ENCODE measurements at places on chromosomes 2 and 18.

DNA sequence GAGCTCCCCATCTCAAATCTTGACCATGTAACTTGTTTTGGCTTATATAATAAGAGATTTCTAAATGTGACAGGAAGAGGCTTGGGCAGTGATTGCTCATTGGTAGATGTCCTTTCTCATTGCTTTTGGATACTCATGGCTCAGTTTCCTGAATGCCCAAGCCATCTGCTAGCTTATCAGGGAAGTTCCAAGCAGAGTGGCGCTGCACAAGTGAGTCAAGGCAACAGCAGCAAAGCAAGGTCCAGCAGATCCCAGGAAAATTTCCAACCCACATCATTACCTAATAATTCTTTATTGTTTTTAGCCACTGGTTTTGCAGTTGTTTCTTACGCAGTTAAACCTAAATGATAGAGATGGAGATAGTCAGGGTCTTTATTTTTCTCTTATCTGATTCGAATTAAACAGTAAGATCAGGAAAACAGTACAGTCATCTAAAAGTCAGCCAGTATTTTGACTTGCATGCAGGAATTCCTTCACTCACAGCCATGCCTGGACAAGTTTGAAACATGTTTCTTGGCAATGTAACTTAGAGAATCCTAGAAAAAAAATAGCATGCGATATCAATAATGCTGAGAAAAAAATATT, 349.7 kb upstream of the TMEFF2 start:
- DNase-seq, result no peak

DNA sequence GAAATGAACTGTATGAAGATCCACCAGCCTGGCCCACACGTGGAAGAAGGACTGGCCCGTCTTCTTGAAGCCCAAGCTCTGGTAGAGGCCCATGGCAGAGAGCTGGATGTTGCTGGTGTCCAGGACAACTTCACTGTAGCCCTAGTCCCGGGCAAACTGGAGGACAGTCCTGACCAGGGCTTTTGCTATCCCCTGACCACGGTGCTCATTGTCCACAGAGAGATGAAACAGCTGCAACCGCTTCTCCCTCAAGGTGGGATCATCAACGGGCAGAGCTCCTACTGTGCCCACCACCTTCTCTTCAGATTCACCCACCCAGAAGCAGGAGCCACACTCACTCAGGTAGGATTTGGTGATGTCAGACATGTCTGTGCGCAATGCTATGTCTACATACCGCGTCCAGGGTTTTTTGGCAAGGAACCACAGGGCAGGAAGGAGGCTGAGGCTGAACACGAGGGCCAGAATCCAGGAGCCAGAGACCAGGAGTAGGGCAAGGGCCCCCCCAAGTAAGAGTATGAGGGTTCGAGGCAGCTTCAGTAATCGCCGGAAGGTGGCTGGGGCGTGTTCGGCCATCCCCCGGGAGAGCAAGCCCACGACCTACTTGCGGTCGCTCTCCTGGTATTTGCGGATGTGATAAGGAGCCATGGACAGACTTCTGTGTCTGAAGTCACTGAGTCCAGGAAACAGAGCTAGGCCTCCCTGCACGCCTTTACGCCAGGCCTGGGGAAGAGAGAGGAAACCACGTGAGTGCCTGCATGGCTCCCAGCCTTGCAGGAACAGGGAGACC, 36.3 kb downstream of the TPRKB start:
- no peak for DNase-seq

DNA sequence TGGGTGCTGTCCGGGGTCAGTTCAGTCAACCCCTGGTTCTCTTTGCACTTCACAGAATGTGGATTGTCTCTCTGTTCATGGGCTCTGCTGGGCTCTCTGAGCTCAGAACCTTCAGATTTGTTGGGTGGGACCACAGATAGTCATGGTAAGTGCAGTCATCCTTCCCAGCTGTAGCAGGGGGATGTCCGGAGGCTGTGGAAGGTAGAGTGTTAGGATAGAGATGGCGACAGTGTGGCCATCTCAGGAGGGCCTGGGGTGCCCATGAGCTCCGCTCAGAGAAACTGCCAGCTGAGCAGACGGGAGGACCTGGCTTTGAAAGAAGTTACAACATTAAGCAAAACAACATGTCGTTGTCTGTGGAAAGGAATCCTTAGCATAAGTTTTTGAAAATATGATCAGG, 149.8 kb downstream of the FAM210A start:
- DNase-seq, result no peak

- no peak for DNase-seq
Observed at GRCh38 chr2:25158096-25158852, 10.1 kb downstream of the POMC start.

DNA sequence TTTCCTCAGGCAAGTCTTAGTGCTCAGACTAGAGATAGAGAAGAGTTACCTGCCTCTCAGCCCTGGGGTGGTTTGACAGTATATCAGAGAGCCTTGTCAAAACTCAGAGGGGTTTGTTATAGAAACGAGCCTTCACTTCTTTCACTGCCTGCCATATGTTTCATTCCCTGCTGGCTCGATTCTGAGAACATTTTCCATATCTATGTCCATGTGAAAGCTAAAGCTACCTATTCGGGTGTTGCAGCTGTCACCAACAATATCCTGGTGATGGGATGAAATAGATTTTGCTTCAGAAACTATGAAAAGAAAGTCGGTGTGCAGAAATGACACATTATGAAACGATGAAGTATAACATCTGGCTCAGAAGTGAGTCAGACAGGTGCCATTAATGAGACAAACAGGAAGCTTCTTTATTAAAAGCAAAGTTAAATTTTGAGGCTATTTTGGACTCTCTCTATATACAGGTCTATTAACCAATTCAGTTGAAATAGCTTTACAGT, 56.1 kb upstream of the TANK start:
- DNase-seq, result no peak

- no peak for DNase-seq
Observed at GRCh38 chr2:231359441-231359840, 36.1 kb upstream of the B3GNT7 start.

DNA sequence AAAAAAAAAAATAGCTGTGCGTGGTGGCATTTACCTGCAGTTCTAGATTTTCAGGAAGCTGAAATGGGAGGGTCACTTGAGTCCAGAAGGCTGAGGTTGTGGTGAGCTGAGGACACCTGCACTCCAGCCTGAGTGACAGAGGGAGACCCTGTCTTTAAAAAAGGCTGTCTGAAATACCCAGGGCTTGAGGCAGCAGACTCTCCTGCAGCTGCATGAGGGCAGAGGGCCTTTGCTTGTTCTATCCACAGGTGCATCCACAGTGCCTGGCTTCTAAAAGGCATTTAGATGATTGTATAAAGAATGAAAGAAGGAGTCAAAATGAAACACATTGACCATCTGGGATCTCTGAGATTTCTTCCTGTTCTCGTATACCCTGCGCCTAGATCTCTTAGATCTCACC, 152.9 kb downstream of the MGAT5 start:
- no peak for DNase-seq

DNA sequence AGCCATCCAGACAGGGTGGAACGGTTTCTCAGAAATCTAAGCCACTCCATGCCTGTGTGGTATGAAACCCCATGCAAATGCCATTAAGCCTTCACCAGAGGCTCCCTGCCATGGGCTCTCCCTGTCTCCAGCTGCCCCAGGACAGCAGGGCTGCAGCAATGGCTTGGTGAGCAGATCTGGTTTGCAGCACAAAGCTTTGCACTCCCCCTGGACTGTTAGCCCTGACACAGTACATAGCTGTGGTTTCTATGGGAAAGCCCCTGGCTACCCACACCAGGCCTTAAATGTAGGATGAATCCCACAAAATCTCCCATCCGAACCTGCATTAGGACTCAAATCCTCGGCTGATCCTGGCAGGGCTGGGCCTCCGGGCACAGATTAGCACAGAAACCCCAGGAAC, 291.6 kb downstream of the TNS1 start:
- no peak for DNase-seq

DNA sequence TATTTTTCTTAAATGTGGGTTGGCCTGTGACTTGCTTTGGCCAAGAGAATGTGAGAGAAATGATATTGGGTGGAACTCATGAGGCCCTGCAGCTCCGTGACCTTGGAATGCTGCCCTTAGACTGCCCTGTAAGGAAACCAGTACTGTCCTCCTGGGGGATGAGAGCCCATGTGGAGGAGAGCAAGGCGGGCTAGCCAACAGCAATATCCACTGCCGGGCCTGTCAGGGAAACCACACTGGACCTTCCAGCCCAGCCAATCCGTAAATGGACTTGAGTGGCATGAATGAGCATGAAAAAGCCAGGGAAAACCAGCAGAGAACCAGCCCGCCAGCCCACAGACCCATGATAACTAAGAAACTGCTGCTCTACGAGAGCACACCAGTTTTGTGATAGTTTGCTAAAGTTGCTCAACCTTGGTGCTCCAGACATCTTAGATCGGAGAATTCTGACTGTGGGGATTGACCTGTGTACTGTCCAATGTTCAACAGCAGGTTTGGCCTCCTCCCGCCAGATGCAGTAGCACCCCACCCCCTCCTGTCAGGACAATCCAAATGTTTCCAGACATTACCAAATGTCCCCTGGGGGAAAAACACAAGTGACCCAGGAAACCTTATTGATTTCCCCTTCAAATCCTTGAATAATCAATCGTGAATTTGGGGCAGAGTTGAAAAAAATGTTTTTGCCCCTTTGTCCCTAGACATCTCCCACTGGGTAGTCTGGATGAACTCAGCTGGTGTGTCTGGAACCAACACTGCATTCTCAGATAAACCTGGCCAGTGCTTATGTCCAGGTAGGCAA, 27.2 kb downstream of the ALPK2 start:
- DNase-seq, result no peak

GRCh38 chr2:230327418-230328154, 593 bp downstream of the SP140L start:
- DNase-seq, result peak; percentile 13

GRCh38 chr18:58562999-58563667, 65.8 kb downstream of the ALPK2 start:
- no peak for DNase-seq

- no peak for DNase-seq
Observed at GRCh38 chr2:221258464-221258863, 313.6 kb downstream of the EPHA4 start.

GRCh38 chr18:3689986-3690763, 240.2 kb downstream of the TGIF1 start:
- DNase-seq, result no peak

DNA sequence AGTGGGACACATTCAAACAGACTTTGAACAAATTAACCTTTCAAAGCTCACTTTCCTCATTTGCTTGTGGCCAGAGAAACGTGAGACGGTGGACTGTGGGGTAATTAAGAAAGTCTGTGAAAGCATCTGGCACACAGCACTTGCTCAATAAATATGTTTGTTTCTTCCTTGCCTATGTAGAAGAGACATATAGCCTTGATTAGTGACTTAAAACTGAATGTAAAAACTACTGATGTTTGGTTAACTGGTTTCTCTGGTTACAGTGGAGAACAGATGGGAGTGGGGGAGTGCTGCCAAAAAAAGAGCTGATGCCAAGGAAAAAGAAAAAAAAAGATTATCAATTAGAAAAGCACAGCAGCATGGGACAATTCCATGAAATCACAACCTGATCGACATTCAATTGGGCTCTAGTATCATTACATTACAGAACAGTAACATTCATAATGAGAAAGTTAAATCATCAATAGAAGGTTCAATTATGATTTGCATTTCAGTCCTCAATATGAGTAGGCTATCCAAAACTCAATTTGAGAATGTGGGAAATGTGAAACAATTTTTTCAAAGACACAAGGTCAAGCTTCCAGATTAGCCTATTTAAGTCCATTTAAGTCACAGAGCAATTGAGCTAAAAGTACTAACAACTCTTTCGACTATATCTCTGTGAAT, 14.7 kb downstream of the CUL3 start:
- DNase-seq, result no peak

DNA sequence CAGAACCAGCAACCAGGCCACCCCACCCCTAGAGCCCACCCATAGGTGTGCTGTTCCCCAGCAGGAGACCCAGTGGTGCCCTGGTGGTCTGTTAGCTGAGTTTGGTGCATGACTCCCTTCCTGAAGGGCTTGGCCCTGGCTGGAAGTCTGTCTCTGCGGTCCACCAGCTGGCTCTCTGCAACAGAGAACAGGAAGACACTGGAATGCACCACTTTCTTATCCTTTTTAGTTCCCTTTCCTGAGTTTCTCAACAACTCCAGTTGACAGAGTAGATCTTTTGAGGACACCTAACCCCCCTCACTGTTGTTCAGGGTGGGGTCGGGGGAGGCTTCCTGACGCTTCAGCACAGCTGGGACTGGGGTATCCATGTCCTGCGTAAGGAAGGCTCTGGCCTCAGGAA, 11.9 kb upstream of the RPL37A start:
- no peak for DNase-seq

GRCh38 chr2:44349506-44349905, 11.8 kb downstream of the PREPL start:
- no peak for DNase-seq

DNA sequence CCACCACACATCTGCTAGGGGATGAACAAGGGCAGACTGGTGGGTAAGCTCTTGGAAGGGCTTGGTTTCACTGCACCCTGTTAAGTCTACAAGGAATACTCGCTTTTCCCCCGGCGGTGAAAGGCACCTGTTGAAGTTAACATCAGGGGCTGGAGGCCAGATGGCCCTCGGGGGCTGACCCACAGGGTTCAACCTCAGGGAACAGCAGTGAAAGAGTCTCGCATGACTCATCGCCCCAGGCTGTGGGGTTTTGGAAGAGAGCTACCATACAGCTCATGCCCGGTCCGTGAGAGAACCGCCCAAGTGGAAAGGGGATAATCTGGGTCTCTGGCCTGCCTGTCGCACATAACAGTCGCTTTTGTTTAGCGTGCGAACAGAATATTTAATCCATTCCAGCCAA, 748.0 kb downstream of the DPP10 start:
- no peak for DNase-seq

DNA sequence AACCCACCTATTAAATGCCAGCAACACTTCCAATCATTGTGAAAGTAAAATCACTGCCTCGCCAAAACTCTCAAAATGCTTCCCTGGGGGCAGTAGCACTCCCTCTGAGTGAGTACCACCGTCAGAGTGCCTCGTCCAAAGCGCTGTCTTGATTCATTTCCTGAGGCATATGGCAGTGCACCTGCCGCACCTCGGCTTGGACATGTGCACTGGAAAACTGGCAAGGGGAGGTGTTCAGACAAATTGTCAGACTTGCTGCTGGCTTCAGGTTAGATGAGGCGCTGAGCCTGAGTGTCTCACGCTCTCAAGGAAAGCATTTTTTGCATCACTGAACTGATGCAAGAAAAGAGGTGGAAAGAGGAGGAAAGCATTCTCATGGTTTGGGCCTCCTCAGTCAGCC, 132.8 kb downstream of the ATL2 start:
- DNase-seq, result no peak

GRCh38 chr2:3654531-3655225, 3.3 kb upstream of the ALLC start:
- DNase-seq, result no peak

DNA sequence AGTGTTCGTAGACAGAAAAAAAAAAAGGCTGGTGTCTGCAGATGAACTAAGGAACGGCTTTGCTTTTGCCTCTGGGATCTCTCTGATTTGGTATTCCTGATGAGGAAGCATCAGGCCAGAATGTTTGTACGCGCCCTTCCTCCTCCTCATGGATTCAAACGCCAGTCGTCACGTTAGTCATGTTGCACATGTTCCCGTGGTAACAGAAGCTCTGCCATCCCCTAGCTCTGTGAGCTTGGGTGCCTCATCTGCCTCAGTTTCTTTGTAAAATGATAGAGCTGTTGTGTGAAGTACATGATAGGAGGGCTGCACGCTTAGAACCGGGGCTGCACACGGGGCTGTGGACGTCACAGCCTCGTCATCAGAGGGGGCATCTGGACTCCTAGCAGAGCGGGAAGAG, 47.0 kb downstream of the TSHZ1 start:
- no peak for DNase-seq
